ENCODE measurements at places on chromosomes 6 and 20.

- peak; percentile 28 for DNase-seq
These were observed 59.8 kb upstream of the DEK start for GRCh38 chr6:18323935-18324705.

DNA sequence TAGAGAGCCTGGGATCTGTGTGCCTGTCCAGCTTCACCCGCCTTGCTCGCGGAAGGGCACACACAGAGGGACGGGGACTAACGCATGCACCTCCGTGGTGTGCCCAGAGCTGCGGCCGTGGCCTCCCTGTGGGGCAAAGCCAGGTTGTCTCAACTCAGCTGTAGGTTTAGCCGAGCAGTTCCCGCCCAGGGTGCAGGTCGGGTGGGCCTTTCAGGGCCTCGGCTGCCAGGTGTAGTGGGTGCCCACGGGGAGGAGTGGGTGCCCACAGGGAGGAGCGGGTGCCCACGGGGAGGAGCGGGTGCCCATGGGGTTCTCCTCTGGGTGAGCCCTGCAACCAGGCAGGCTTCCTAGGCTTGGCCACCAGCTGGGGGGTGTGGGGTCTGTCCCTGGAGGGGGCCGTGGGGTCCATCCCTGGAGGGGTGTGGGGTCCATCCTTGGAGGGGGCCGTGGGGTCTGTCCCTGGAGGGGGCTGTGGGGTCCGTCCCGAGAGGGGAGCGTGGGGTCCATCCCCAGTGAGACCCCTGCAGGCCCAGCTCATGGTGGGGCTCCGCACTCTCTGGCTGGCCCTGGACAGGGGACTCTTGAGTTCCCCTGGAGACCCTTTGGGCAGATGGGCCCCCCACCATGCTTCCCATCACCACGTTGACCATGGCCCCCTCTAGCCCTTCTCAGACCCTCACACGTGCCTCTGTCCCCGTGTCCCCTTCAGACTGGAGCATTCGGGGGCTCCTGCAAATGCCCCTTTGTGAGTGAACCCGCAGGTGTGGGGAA is 37.8 kb upstream of the CHRNA4 start:
- DNase-seq = no peak

- DNase-seq = no peak
These were observed 3.2 kb downstream of the BHLHE23 start for GRCh38 chr20:63003546-63003945.

GRCh38 chr20:3248993-3249347 is 10.0 kb upstream of the SLC4A11 start:
- DNase-seq = no peak

DNA sequence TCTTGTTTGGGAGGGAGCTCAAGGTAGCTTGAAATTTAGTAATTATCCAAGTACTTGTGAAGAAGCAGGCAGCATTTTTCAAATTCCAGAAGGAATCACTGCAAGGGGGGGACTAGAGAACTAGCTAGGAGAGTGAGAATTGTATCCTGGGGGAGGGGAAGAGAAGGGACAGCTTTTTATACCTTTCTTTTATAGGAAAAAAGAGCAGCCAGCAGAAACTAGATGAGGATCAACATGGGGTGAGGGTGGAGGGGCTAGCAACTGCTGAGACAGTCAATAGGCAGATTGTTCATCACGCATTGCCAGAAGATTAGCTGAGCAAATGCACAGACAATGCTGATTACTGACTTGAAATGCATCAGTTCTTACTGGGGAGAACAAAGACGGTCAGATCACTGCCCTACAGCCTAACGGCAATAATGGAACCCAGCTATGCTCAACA is 514.3 kb upstream of the CITED2 start:
- no peak for DNase-seq

DNA sequence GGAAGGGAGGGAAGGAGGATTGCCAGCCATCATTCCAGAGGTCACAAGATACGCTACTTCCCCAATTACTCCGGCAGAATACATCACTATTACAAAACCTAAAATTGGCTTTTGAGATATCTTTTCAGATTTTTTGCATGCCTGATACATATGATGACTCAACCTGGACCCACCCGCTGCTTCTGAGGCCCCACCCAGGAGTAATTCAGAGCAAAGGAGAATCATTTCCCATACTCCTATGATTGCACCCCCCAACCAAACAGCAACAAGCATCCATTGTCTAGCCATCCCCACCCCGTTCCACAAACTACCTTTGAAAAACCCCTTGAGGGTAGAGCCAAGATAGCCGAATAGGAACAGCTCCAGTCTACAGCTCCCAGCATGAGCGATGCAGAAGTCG is 163.5 kb upstream of the GJE1 start:
- DNase-seq = no peak

GRCh38 chr6:156402227-156402626 is 375.0 kb upstream of the ARID1B start:
- no peak for DNase-seq

DNA sequence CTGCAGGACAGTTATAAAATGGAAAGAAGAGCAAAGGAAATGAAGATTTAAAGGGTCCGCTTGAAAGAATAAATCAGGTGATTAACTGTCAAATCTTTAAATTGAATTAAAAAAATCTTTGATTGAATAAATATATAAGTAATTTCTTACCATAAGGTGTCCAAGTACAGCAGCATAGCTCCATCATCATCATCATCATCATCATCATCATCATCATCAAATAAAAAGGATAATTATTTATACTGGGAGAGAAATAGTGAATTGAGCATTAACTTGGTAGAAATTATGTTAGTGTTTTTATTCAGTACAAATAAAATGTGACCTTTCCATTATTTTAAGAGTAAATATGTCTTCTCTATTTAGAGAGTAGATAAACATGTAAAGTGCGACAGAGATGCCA is 745.6 kb upstream of the MARCKS start:
- no peak for DNase-seq

- no peak for DNase-seq
These were observed 209.0 kb downstream of the SYNE1 start for GRCh38 chr6:152428126-152428525.

DNA sequence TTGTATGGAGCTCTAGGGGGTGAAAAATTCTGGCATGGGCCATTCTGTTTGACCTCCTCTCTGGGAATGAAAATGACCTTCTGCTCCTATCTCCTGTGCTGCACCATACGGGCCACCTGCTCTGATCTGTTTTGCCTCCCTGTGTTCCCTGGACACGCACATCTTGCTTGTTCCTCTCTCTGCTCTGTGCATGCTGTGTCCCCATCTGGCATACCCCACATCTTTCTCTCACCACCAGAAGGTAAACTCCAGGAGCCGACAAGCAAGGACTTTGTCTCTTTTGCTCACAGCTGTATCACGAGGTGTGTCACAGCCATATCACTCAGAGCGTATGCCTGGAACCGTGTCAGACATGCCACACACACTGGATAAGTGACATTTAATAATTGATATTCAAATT is 208.4 kb upstream of the DTNBP1 start:
- DNase-seq = no peak

DNA sequence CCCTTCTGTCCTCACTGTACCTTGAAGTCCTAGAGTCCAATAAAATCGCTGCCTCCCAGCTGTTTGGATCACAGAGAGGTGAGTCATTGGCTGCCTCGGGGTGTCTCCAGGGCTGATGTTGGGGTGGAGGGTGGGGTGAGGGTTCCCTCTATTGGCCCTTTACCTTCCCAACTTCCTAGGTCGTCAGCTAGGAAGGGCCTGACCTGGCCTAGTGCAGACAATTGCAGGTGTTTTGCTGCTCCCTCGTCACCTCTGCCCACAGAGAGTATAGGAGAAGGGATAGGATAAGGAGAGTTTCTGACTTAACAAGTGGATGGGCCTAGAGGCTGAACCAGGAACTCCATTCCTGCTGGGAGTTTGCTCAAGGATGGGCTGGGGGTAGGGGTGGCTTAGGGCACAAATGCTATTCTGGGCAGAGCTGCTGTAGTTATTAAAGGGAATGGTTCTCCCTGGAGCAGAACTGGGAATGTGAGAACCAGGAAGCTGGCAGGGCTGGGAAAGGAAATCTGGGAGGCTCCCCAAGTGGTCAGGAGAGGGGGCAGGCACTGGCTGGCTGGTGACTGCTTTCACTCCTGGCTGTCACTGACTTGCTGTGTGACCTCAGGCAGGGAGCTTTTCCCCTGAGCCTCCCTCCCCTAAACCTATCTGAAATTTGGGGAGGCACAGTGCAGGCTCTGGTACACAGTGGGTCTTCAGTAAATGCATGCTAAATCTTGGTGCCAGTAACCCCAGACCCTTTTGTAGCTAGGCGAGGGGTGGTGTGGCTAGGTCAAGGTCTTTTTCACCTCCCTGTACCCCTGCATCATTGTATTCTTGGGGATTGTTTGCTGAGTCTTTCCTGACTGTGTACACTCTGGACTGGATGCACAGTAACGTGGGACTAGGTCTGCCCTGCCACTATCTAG is 1.5 kb downstream of the TP53INP2 start:
- no peak for DNase-seq

DNA sequence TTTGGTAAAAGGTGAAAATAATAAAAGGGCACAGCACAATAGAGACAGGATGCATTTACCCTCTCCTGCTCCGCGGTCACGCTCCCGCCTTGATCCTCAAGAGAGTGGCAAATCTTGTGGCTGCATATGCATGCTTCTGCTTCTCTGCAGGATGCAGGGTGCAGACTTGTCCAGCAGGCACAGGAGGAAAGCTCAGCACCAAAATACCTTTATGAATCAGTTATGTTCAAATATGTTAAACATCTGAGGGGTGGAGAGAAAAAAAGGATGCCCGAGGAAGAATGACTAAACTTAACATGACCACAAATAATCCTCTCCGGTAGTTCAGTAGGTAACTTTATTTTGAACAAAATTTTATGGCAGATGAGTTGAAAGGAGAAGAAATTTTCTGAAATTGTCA is 366.1 kb upstream of the SOX4 start:
- DNase-seq = no peak

DNA sequence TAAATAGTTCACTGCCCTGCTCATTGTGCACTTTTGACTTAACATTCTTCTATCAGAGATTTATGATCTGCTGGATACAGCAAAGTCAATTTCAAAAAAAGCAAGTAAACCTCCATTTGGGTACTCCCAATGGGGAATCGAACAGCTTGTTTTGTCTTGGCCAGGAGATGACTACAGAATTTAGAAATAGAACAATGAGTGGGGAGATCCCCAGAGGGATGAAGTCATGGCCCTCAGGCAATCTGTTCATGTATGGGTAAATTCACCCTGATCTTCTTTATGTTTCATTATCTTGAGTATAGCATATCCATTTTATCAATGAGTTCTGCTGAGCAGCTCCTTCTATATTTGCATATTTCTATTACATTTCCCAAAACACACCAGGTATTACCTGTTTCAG is 1681.9 kb downstream of the HACE1 start:
- no peak for DNase-seq

- no peak for DNase-seq
These were observed 126.9 kb upstream of the BMP5 start for GRCh38 chr6:56002336-56002735.

GRCh38 chr20:47139934-47140535 is 216.5 kb downstream of the ZMYND8 start:
- DNase-seq = no peak

DNA sequence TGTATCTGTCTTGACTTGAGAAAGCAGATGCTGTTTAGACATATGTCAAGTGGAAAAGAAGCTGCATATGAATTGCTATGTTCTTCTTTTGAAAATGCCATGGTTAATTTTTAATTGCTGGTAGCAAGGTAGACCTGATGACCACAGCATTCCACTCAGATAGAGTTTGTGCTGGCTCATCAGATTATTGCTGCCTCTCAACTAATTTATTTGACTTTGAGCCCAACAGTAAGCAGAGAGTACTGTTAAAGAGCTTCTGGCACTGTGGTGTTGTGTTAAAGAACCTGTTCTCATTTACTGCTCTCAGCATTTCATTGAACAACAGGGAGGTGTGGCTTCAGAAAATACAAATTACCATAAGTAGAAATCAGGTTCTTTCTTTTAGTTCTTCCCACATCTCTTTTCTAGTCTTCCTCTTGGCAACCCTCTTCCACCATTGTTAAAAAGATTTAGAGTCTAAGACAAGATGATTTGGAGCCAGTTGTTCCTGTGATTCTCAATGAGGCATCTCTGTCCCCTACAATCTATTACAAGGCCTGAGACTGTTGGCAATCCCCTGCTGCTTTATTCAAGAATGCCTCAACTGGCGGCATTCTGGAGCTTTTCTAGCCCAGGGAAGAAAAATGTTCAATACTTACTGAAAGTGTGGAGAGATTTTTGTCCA is 967.6 kb upstream of the GJE1 start:
- DNase-seq = no peak

GRCh38 chr6:130116273-130116672 is 97.9 kb downstream of the L3MBTL3 start:
- no peak for DNase-seq

DNA sequence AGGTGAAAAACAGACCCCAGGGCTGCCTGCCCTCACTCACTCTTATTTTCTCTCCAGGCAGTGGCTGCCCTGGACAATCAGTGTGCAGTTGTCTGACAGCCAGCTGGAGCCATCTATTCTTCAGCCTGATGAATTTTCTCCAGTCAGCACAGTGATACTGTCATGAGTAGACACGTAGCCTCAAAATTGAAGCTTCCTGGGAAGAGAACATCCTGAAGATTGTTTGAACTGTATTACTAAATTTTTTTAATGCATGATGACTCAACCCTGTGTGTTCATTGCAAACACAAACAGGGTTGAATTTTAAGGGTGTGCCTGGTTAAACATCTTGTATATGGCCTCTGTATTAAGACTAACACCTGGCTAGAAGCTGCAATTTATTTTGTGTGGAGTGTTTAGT is 49.8 kb upstream of the STXBP5 start:
- DNase-seq = no peak

DNA sequence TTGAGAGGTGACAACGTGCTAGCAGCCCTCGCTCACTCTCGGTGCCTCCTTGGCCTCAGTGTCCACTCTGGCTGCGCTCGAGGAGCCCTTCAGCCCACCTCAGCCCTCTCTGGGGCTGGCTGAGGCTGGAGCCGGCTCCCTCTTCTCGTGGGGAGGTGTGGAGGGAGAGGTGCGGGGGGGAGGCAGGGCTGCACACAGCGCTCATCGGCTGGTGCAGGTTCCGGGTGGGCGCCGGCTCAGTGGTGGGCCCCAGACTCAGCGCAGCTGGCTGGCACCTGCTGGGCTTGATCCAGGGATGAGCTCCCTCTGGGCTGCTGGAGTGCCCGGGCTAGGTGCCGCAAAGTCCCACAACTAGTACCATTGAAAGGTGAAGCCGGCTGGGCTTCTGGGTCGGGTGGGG is 957.8 kb upstream of the GJE1 start:
- DNase-seq = no peak

DNA sequence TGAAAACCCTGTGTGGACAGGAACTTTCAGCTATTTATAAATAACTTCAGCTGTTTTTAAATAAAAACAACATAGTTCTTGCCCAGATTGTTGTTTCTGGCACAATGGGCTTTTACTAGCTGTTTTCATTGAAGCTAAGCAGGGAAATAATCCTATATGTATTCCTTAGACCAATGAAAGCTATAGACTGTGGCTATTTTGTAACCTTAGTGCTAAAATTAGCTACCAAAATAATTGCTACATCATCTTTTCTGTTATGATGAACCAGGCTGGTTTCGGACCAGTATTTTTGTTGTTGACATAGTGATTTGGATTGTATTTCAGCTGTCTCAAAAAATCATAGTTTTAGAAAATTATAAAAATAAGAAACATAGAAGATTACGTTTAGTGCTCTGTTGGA is 13.7 kb downstream of the PHF3 start:
- DNase-seq = no peak

- DNase-seq = no peak
These were observed 252.9 kb upstream of the RUNX2 start for GRCh38 chr6:45075246-45075645.

Measured in GM18507 (cell line).